Activated naive CD4-positive, alpha-beta T cell treated with anti-CD3 and anti-CD28 coated beads for 36 hours (primary cell): ENCODE measurements at places on chromosomes 7 and 10. TPM values are rescaled to one million over a fixed set of nuclear protein-coding genes. Genes with fewer than 3 reads are reported as not detected.

The CHN2 gene
- total RNA-seq = not detected

The ETV1 gene
- total RNA-seq = not detected

The EIF5AL1 gene
- 3.5 TPM for total RNA-seq

The CFAP70 gene
- total RNA-seq = 0.20 TPM

The ODAD2 gene
- 0.22 TPM for total RNA-seq
